Left renal pelvis (tissue), 4 donors: ENCODE measurements at places on chromosomes 6 and 20.

- DNase-seq, result no peak
Measured at GRCh38 chr6:33856655-33857054, 52.9 kb upstream of the MLN start.

GRCh38 chr20:49306903-49307620 is 29.2 kb upstream of the ZNFX1 start:
- DNase-seq, result no peak

- no peak for DNase-seq
Measured at GRCh38 chr6:93954584-93954983, 535.2 kb upstream of the EPHA7 start.

DNA sequence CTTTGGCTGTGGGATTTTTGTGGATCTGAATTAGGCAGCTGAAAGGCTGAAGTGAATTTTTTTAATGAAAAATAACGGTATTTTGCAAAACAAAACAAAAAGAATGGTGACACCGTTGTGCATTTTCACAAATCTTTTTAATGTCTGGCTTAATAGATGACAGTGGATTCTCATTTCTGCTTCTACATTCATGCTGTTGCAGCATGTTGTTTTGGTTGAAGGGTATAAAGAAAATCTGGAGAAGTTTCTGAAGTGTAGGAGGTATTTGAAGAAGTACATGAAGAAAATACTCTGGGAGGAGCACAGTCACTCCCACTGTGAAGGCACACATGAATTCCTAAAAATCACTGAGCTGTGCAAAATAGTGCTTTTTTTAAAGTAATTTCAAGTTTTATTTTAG is 3.1 kb upstream of the MAP3K5 start:
- no peak for DNase-seq

GRCh38 chr20:41174782-41175181 is 37.4 kb downstream of the PLCG1 start:
- DNase-seq, result no peak

GRCh38 chr6:67450641-67451040 is 1184.4 kb upstream of the ADGRB3 start:
- DNase-seq, result no peak

DNA sequence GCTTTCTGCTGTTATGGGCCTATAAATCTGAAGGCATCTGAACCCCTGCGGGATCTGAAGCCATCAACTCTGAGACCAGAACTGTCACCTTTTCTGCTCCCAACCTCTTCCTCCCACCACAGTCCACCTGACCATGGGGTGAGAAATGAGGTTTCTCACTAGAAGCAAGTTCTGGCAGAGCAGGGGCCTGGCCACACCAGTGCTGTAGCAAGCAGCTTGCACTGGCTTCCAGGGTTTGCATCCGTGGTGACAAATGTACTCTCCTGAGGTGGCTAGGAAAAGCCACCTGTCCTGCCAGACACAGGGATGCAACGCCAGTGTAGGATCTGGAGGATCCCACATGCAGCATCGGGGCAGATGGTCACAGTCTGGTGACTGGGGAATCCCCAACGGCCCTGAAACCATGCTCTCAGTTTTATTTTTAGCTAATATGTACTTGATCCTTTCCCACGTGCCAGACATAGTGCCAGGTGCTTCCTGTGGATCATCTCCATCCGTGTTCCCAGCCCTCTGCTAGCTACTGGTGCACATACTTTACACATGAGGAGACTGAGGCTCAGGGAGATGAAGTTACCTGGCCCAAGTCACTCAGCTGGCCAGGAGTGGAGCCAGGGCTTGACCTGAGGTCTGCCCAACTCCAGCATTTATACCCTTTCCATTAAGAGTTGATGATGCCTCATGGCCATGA is 122.1 kb upstream of the SPACA1 start:
- DNase-seq, result no peak

DNA sequence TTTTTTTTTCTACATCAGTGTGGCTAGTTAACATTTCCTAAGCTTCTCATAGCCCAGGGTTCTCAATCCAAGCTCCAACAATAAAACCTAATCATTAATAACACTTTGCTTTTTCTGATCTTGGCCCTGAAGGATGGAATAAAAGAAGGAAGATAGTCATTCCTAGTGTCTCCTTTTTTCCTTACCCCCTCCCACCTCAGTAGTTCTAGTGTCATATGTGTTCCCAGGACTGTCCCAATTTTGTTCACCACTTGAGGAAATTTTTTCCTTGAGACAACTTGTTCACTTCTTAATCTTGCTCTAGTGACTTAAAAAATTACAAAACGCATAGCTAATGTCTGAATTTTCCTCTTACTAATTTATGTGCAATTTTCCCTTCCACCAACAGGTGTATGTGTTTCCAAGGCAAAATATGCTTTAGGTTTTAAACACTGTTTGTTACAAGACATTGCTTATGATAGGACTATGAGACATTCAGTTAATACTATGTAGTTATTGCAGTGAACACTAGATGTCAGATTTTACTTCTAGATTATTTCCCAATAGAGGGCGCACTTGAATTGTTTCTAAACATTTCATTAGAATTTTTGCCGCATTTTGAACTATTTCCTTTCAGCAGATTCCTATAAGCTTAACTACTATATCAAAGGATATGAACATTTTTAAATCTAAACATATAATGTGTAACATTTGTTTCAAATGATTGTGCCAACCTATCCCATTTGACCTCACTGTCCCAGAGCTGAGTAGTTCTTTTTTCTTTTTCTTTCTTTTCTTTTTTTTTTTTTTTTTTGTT is 18.5 kb upstream of the C6orf141 start:
- DNase-seq, result peak; percentile 29

GRCh38 chr6:139161169-139161568 is 26.3 kb downstream of the HECA start:
- no peak for DNase-seq

- no peak for DNase-seq
Measured at GRCh38 chr6:111534231-111534751, 51.3 kb upstream of the REV3L start.

- no peak for DNase-seq
Measured at GRCh38 chr20:62840244-62841197, 21.1 kb downstream of the TCFL5 start.

- DNase-seq, result no peak
Measured at GRCh38 chr20:62703853-62704228, 4.8 kb upstream of the NTSR1 start.

DNA sequence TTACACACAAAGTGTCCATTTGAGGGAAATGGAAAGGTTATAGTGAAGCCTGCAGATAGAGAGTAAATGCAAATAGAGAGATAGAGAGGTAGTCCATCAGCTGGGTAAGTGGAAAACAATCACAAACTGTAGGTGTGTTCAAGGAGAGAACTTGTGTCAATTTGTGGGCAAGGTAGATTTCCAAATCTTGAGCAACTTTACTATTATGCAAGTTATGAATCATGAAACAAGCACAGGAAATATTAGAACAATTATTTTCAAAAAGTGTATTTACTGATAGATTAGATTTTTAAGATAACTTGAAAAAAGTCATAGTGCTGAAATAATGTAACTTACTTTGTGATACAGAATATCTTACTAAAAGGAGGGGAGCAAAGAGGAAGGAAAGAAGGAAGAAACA is 792.9 kb downstream of the EYS start:
- no peak for DNase-seq

GRCh38 chr20:17326096-17326495 is 99.3 kb downstream of the PCSK2 start:
- DNase-seq, result no peak

GRCh38 chr20:50412069-50412468 is 98.1 kb upstream of the PTPN1 start:
- DNase-seq, result no peak

- DNase-seq, result no peak
Measured at GRCh38 chr6:131212024-131212423, 76.8 kb downstream of the AKAP7 start.

- no peak for DNase-seq
Measured at GRCh38 chr6:145067430-145067829, 667.9 kb downstream of the EPM2A start.

GRCh38 chr20:46182276-46183200 is 64.4 kb downstream of the CD40 start:
- no peak for DNase-seq

DNA sequence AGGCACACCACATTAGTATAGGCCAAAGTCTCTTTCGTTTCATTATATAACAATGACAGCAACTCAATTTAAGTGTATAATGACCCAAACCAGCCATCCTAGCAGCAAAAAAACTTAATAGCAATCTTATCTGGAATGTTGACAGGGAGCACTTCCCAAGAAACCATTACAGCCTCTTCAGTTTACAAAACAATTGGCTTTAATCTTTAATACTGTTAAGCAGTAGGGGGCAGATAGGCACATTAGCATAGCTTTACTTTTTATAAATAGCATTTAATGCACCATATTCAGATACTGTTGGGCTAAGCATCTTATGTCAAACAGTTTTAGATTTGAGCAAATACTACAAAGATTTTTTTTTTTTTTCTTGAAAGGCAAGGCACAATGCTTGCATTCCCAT is 193.3 kb upstream of the MAP3K7 start:
- no peak for DNase-seq

- DNase-seq, result no peak
Measured at GRCh38 chr20:8633366-8633765, 435.5 kb upstream of the PLCB4 start.
